ENCODE measurements at places on chromosomes 7 and 10. TPM values are rescaled to one million over a fixed set of nuclear protein-coding genes. Genes with fewer than 3 reads are reported as not detected.

Gene SUV39H2
- 24.0 TPM for polyA plus RNA-seq

Gene RAMP3
- not detected for polyA plus RNA-seq

Gene FGFR2
- polyA plus RNA-seq: 0.21 TPM

Gene GJD4
- 0.05 TPM for polyA plus RNA-seq

Gene EIF3B
- 230 TPM for polyA plus RNA-seq

DNA sequence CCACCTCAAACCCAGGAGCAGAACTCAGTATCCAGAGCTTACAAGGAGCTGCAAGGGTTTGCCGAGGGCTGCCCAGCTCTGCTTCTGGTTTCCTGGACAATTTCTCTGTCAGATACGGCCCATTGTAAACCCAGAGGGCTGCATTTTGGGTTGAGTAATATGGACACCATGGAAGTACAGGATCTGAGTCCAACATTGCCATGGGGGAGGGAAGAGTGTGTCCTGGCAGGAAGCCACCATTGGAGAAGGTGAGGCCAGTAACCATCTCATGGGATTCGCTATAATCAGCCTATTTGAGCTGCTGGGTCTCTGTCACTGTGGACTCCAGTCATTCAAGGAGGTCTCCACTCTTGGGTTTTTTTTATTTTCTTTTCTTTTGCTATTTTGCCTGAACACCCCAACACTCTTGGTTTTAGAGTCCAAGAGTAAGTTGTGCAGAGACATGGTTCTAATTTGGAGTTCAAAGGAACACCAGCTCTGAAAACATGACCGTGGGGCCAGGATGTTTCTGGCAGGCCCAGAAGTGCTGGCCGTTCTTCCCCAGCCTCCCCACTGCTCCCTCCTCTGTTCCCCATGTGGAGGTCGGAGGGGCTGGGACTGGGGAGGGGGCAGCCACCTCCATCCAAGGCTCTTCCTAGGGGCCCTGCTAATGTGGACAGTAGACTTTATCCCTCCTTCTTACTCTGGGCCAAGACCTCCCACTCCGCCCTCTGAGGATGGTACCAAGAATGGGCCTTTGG, 46.2 kb downstream of the CHST3 start:
- no peak for DNase-seq

Gene ANKRD2
- polyA plus RNA-seq: 4.7 TPM

- no peak for DNase-seq
Observed at GRCh38 chr7:37531225-37531624, 82.6 kb upstream of the ELMO1 start.

DNA sequence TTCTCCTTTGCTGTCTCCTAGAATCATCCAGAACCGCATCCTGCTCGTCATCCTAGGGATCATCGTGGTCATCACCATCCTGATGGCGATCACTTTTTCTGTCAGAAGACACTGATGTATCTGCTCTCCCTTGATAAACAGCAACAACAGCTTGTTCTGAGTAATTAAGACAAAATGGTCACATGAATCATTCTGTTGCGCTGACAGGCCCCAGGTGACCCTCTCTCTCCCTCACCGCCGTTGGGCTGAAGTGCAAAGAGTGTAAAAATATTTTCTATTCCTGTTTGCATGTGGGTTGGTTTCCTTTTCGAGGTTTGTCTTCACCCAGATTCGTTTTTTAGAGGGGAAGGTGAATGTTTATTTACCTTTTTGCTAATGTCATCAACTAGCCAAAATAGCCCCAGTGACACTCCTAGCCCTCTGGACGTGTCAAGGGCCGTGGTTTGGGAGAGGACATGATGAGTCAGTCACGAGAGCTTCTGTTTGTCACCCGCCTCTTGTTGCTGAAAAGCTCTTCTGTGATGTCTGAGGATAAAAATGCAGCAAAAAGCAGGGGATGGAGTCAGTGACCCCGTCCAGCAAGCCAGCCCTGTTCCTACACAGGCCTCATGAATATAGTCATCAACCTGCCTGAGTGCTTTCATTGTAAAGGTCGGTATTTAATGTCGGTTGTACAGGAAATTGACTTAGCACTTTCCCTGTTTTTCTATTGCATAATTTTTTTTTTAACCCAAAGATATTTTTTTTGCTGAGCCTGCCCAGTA, 134.6 kb upstream of the TCF7L2 start:
- peak; percentile 13 for DNase-seq

Gene MBL2
- not detected for polyA plus RNA-seq

Gene NFE2L3
- 10.0 TPM for polyA plus RNA-seq

Gene CCL26
- polyA plus RNA-seq: 11.6 TPM

DNA sequence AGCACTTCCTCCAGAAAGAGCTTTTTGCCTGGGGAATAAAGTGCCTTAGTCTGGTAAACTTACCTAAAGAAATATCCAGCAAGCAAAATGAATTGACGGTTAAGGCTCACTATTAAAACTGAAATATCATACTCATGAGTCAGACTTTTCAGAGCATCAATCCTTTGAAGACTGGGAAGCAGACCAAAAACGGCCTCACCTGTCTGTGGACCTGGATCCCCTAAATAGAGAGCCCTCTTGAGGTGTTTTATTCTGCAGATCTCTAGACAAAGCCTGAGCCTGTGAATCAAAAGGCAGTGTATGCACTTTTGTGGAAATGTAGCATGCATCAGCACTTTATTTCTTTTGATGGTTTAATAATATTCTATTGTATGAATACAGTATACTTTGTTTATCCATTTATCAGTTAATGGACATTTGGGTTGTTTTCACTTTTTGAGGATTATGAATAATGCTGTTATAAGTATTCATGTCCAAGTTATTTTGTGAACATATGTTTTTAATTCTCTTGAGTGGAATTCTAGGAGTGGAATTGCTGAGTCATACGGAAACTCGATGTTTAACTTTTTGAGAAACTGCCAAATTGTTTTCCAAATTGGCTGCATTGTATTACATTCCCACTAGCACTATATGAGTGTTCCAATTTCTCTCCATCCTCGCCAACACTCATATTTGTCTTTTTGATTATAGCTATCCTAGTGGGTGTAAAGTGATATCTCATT, 449.0 kb upstream of the IGFBP3 start:
- DNase-seq: no peak

Gene KCND2
- polyA plus RNA-seq: not detected

GRCh38 chr7:50335795-50336754, 31.6 kb downstream of the IKZF1 start:
- no peak for DNase-seq

Gene VSIR
- 19.1 TPM for polyA plus RNA-seq

Gene ZCWPW1
- polyA plus RNA-seq: 2.5 TPM

GRCh38 chr7:67882843-67883242, 886.2 kb downstream of the TYW1 start:
- DNase-seq: no peak

Gene FAM180A
- polyA plus RNA-seq: not detected

DNA sequence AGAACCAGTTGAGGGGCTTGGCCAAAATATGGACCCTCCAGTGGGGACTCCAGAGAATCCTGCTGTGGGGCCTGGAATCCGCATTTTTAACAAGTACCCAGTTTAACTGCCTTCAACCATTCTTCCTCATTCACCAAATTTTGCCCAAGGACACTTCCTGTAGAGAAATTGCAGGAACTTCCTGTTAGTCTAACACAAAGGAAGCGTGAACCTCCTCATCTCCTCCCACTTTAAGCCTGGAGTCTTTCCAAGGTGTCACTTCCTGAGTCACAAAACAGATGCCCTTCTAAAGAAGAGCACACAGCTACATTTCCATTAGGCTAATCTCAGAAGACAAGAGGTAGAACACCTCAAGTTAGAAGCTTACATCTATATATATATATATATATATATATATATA, 188.4 kb downstream of the PPP1R17 start:
- peak; percentile 32 for DNase-seq

GRCh38 chr10:18113881-18114280, 26.3 kb upstream of the CACNB2 start:
- DNase-seq: no peak

Gene DRGX
- not detected for polyA plus RNA-seq

DNA sequence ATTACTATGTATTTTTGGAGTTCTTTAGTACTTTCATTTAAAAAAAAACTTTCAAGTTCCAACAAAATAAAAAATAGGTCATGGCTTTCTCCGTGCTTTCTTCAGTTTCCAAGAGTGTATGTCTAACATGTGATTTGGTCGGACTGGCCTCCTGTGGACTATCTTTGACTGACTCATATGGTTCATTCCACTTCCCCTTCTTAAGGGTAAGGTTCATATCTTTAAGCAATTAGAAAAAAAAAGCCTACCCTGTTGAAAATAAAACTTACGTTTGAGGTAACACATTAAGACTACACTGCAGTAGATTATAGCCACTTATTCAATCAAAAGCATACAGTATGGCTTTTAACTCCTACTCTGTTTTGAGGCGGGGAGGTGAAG, 112.8 kb upstream of the AHR start:
- peak; percentile 56 for DNase-seq

Gene VAX1
- polyA plus RNA-seq: 0.68 TPM

DNA sequence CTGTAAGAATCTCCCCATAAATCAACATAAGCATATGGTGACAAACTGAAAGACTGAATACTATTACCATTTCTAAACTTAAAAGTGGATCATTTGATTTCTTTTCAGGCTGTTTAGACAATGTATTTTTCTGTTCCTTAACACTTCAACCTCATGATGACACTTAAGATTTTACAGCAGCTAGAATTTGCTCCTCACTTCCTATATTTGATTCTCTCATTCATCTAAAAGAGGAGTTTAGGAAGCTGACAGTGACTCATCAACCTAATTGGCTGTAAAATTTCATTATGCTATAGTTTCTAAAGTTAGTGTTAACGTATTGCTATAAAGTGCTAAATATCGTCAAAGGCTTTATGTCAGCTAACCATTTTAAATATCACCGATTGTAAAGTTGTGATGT, 478.7 kb downstream of the GRM8 start:
- no peak for DNase-seq

Gene HABP2
- polyA plus RNA-seq: 0.17 TPM

DNA sequence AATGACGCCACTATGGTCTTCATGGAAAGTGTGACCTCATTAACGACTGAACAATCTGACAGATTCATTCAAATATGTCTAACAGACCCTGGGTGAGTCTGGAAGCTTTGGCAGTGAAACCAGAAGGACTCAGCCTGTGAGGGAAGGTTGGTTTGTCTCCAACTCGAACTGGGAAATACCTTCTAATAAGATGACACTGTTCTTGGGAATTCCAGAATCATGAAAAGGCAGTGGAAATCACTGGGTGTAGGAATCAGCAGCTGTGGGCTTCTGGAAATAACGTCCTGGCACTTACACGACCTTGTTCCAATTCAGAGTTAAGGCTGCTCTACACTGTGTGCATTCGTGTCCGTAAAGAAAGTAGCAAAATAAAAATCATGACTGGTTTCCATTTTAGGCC, 75.1 kb downstream of the DGKI start:
- no peak for DNase-seq

Gene MUC12
- 2.0 TPM for polyA plus RNA-seq

GRCh38 chr7:83153419-83153818, 9.3 kb downstream of the PCLO start:
- DNase-seq: no peak

- no peak for DNase-seq
Observed at GRCh38 chr10:13328126-13328525, 20.0 kb downstream of the SEPHS1 start.

Gene TES
- polyA plus RNA-seq: 45.9 TPM

DNA sequence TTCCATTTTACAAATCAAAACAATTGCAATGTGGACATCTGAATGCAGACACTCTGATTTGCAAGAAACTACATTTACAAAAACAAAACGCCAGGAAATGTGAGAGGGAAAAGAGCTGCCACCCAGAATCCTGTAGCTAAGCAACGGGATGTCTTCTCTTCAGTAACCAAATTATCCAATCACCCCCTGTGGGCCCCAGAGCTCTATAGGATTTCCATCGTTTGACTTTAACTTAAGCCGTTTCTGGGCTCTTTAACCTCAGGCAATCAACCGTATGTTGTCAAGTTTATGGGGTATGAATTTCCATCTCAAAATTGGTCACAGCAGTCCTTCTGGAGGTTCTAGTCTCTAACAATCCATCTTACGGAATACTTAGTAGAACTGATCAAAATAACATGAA, 240.5 kb downstream of the ETV1 start:
- DNase-seq: no peak

Gene ZNF736
- 0.01 TPM for polyA plus RNA-seq

DNA sequence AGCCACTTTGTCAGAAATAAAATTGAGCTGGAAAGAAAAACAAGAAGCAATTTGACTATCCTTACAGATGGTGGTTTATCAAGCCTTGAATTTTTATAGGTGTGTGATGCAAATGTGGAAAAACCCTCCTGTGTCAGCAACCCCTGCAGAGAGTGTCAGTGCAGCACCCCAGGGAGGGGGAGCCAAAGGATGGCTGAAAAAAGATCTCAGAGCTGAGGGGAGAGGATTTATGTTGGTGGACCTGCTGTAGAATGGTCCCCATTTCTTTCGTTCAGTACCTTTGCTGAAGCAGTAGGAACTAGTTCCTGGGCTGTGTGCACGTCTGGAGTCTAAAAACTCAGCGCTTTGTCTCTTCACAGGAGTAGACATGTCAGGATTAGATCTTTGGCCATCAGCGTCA, 239.0 kb downstream of the PHTF2 start:
- DNase-seq: no peak

GRCh38 chr7:80583901-80584300, 54.5 kb upstream of the CD36 start:
- no peak for DNase-seq

DNA sequence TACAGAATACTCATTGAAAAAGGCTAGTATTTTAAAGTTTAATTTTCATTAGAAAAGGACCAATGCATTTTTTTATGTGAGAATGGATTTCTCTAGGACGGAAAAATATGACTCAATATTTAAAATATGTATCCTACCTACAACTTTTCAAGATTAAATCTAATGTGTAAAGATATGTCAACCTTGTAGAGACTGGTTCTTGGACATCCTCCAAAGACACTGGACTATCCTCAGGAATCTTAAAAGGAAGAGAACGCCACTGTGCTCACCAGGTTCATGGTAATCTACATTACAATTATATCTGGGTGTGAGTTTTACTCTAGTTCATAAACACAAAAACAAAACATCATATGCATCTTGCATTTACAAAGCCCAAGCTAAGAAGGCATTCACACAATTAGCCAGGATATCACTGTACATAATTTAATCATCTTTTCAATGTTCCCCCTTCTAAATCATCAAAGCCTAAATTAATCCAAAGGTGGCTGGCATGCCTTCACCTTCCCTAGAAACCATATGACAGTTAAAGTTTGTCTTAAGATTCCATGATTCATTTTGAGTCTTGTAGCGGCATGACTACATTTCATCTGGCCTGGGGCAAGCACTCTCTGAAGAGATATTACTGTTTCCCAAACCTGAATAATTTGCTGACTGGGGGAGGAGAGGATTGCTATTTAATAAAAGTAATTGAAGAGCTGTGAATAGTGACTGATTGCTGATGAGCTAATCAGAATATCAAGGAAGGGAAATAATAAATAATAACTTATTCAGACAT, 12.0 kb downstream of the SGCE start:
- DNase-seq: no peak

Gene GSDME
- polyA plus RNA-seq: 51.0 TPM

GRCh38 chr7:108328174-108328651, 128.0 kb downstream of the NRCAM start:
- DNase-seq: no peak

Gene PIP
- not detected for polyA plus RNA-seq

- DNase-seq: no peak
Observed at GRCh38 chr7:15603124-15603523, 41.3 kb upstream of the AGMO start.

All from A549 (cell line).